ENCODE measurements at places on chromosomes 4 and X.

- DNase-seq = no peak
These were observed 410.0 kb upstream of the NR3C2 start for GRCh38 chr4:148852092-148852699.

GRCh38 chr4:75321484-75321883 lies 192.7 kb downstream of the RCHY1 start:
- DNase-seq = no peak

- no peak for DNase-seq
These were observed 190.5 kb downstream of the PACRGL start for GRCh38 chr4:20890761-20891160.

DNA sequence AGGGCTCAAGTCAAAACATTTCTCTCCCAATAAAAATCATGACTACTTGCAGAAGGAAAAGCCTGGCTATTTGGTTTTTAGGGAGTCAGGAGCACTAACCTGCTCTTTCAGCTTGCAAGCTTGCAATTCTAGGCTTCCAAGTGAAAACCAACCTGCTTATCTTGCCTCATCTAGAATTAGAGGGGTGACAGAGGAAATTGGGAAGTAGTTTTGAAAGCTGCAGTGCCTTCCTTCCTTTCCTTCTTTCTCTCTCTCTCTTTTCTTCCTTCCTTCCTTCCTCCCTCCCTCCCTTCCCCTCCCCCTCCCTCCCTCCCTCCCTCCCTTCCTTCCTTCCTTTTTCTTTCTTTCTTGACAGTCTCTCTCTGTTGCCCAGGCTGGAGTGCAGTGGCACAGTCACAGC lies 417.5 kb downstream of the KCNIP4 start:
- no peak for DNase-seq

DNA sequence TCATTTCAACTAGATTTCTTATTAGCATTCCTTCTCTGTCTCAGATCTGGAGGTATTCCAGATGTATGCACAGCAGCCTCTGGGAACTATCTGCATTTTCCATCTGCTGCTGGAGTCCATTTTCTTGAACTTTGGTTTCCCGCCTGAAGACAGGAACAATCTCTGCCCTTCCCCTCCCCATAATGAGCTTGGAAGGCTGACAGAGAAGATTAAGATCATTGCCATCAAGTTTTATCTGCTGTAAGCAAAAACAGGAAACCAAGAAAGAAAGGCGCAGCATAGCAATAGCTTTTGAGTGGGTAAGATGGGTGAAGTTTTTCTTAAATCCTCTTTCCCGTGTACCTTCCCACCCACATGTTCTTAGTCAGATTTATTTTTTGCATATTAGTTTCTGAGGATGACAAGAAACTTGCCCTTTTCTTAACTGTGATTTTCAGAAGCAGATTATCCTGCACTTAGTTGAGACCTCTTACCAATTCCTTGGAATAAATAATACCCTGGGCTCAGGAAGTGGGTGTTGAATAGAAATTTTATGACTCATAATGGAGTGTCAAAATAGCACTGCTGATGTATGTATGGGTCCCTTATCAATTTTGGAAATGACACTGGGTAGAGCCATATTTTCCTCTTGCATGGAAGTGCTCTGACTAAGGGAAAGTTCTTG lies 78.3 kb downstream of the CT47B1 start:
- DNase-seq = no peak

GRCh38 chrX:49273181-49273727 lies 3.7 kb downstream of the PPP1R3F start:
- no peak for DNase-seq

DNA sequence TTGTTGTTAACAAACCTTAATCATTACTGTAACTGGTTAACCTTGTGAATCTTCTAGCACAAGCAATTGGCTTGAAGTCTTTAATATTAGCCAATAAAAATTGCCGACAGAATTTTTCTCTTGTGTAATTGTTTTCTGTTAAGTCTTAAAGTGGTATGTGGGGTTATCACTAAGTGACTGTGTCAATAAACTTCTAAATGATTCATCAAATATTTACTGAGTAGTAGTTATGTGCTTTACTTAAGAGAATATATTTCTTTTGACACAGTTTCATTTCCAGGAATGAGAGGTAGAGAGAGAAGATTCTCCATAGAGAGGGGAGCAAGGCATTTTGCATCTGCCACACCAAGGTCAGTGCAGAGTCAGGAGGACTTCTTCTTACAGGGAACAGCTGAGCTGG lies 2361.6 kb upstream of the AGA start:
- no peak for DNase-seq

DNA sequence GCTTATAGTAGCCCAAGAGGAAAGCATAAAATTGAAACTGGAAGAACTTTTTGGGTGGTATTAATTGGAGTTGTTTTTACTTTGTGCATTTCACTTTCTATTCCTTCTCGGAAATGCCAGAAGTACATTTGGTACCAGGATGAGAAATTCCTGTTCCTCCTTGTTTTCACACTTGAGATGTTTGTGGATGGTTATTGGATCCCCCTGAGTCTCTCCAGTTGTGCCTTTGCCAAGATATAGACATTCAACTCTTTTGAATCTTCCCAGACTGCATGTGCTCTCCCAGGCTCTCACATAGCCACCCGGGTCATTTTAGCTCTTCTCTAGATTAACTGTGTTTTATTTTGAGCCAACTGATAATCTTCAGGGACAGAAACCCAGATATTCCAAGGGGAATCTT lies 120.5 kb downstream of the AFF1 start:
- DNase-seq = no peak

DNA sequence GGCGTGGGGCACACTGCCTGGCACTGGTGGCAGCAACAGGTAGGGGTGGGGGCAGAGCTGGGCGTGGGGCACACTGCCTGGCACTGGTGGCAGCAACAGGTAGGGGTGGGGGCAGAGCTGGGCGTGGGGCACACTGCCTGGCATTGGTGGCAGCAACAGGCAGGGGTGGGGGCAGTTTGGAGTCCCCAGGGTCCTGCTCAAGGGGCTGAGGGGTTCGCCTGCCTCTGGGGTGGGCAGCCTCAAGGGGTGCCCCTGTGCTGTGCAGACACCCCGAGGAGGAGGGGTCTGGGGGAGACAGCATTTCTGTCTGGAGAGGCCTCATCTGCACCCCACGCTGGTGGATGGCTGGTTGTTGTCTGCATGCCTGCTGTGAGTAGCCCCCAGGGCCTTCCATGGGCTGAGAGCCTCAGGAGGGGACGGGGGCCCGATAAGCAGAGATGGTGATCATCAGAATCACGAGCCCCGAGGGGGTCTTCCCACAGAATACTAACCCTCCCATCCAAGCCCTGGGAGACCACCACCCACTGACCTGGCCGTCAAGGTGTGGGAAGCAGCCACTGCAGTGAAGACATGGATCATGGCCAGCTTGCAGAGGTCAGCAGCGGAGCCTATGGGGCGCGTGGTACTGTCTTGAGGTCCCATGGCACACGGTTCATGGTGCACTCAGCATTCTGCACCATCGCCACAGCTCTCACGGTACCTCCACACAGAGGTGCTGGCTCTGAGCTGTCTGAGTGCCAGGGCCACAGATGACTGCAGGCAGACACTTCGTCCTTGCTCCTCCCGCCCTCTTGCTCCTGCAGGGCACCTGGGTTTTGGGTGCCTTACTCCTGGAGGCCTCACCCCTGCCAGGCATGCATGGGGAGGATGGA lies 21.5 kb downstream of the NAT8L start:
- no peak for DNase-seq

GRCh38 chr4:17324386-17324830 lies 187.5 kb downstream of the QDPR start:
- DNase-seq = no peak

GRCh38 chrX:698206-698605 lies 67.6 kb downstream of the SHOX start:
- no peak for DNase-seq

DNA sequence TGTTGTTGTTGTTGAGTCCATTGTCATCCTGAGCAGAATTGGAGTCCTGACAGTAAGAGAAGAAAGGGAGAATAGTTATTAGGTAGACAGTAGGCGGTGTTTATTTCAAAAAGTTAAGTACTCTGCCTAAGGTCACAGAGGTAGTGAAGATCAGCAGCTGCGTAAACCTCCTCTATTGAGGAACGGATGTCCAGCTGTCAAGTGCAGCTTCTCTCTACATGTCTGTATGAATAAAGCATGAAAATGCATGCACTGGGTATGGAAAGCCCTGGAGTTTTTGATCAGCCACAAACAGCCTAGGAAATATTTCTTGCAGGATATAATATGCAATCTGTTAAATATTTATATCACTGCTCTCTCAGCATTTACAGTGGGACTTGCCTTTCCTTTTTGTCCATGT lies 109.4 kb upstream of the CBLL2 start:
- DNase-seq = no peak

DNA sequence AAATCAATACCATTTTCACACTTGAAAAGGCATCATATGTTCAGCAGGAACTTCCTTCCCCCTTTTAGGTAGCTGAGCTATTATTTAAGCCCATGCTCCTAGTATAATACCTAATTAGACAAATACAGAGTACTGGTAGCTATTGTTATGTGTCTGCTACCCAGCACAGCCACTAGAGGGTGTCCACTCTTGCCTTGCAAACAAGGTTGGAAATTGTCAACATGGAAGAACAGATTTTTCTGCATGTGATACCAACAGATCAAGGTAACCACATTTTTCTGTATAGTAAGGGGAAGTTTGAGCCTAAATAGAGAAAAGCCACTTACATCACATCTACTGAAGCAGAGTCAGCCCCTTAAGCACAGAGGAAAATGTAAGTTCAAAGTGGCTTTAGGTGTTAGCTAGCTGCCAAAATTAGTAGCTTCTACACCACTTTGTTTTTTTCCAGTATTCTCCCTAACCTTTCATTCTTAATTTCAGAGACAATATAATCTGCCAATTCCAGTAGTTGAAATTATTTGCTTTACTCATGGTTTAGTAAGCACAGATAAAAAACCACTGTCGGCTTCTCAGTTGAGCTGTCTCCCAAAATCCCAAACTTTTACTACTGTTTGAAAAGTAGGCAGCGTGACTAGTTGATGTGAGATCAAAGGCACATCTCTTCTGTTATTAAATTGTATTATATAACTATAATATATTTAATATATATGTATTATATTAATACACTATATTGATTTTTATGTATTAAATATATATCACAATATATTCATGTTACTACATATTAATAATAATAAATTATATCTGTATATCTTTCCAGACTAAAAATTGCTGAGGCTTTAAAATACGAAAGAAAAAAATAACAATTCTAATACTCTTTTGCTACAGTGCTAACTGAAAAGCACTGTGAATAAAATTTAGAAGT lies 38.2 kb downstream of the EDNRA start:
- DNase-seq = no peak

GRCh38 chr4:84317513-84317912 lies 181.6 kb downstream of the NKX6-1 start:
- no peak for DNase-seq

DNA sequence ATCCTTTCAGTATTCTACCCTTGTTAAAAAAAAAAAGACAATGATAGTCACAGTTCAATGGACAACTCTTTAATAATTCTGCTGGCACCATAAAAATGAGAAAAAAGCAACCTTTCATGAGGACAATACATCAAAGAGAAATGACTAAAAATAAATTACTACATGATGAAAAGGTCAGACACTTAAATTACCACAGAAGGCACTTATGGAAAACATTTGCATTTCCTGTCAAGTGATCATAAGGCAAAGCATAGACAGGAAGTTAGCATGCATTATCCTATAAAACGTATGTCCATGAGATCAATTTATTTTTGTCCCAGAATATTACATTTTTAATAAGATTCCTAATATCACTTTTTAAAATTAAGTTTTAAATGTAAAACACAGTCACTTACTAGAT lies 303.8 kb downstream of the SPOCK3 start:
- DNase-seq = no peak

DNA sequence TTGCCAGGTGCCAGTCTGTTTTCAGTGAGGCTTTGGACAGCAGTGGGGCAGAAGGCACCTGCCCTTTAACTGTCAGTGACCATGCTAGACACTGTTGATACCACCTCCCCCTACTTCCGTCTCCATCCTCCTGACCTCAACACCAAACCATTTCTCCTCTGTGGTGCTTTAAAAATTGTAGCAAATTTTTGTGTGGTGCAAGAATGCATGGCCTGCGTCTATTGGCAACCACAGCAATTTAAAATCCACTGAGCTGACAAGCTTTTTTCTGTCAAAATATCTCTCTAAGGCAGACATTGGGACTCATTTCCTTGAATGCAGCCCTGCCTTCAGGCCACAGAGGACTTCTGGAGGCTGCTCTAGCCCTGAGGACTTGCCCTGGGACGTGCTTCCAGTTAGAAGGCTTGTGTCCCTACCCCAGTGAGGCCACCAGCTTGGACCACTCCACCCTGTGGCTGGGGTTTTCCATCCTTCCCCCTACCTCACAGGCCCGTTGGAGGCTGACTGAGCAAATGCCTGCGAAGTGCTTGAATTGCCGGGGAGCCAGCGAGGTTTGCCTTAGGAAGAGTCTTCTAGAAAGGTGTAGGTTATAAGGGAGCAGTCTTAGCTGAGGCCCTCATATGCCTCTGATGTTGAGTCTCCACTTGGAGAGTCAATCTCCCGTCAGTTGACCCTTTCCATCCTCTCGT lies 6.9 kb downstream of the PRRG3 start:
- no peak for DNase-seq

DNA sequence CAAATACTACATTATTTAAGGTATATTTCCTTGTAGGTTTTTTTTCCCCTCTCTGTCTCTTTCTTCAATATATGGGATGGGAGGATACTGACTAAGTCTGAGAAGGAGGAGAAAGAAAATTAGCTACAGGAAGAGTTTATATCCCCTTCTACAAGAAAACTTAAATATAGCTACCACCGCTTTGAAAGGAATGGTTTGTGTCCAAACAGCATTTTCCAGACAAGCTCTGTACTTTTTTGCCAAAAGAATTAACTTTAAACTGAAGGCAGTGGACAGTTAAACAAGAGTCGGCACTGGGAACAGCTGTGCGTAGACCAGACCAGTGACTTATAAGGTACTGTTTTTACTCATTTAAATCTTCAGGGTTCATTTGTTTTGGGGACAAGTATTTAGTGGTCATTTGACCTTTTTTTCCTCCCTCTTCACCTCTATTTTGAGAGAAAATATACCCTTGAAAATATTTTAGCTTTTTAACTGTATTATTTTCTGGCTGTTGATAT lies 303.7 kb downstream of the ARHGAP24 start:
- DNase-seq = no peak
